Left renal cortex interstitium (tissue), 4 donors: ENCODE measurements at places on chromosomes 16 and 17.
A peak's percentile ranks its signal among the peaks of the same experiment; 100 is the strongest.

DNA sequence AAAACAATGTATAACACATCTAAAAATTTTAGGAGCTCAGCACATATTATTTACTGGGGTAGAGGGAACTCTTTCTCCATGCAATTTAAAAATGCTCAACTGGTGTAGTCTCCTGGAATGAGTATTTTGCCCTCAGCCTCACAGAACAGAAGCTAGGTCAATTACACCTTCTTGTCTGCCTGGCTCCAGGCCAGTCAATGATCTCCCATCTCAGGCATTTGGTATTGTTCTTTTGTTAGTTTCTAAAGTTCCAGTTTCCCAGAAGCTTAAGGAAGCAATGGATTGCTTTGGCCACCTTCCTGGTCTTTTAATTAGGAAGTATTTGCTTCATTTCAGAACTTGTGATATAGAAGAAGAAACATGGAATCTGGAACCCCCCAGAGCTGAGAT is 360.3 kb upstream of the ASIC2 start:
- DNase-seq: no peak

DNA sequence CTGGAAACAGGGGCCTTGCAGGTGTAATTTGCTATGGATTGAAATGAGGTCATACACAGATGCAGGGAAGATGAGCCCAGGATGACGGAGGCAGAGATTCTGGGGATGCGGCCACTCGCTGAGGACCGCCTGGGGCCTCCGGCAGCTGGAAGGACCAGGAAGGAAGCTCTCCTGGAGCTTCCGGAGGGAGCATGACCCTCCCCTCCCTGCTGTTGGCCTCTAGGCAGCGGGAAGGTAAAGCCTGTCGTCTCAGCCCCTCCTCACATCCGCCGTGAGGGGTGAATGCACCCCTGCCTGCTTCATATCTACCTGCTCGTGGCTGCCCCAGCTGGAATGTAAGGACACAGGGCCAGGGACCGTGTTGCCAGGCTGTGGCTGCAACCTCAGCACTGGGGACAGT is 29.1 kb upstream of the ZNF469 start:
- DNase-seq: no peak

DNA sequence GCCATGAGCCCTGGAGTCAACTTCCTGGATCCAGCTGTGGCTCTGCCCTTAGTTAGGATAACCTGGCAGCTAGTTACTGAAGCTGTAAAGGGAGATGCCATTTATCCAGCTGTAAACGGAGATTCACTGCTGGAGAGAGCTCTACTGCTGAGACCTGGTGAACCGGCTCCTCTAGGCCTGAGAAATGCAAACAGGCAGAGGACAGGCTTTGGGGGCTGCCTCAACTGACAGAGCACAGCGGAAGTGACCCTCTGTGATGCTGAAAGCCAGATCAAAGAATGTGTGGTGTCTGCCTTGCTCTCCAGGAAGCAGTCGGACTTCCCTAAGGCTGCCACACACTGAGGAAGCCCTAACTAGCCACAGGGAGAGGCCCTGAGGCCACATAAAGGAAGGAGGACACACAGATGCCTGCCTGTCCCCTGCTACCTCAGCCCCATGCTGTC is 21.9 kb upstream of the GPRC5C start:
- no peak for DNase-seq

- DNase-seq: no peak
Measured at GRCh38 chr16:14499110-14499509, 130.9 kb downstream of the PARN start.

GRCh38 chr16:47774661-47775060 is 313.5 kb downstream of the PHKB start:
- DNase-seq: no peak

DNA sequence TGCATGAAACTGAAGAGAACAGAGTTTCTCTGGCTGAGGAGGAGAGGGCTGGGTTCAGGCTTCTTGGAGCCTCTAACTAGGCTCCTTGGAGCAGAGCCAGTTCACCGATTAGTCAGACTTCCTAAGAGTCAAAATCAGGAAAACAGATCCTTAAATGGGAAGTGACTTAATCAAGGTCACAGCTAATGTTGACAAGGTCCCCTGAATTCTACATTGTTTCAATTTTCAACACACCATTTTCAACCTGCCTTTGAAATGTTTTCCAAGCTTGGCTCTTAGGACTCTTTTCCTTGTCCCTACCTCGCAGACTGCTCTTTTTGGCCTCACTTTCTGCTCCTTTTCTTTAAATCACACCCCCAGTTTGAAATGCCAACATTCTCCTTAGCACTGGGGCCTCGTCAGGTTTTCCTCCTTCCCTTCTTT is 16.3 kb downstream of the MYL4 start:
- DNase-seq: no peak

- DNase-seq: no peak
Measured at GRCh38 chr17:68595986-68596385, 5.2 kb downstream of the FAM20A start.

DNA sequence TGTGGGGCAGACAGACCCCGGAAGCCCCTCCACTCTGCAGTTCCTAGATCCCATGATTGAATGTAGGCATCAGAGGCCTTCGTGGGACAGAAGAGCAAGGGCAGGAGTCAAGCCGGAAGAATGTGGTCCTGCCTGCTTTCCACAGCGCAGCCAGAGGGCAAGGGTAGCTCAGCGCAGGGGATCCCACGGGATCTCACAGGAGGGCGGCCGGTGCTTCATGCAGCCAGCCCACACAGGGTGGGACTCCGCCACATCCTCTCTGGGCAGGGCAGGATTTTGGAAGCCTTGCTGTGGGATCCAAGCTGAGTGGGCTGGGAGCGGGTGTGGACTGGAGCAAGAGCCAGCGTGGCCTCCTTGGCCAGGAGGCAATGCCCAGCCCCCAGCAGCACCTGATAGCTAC is 13.0 kb downstream of the KATNB1 start:
- no peak for DNase-seq

DNA sequence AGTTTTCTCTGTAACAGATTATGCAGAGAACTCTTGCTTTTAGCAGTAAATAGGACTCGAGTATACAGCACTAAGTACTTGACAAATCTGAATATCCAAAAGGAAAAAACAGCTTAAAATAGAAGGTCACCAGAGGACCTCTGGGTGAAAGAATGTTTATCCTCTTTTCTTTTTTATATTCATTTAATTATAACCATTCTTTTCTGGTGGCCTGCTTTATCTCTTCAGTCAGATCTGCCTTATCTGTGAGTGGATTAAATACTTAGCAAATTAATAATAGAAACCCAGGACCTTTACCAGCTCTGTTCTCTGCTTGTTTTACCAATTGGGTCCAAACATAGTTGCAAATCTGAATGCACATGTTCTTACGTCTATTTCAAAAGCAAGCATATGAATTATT is 8.6 kb downstream of the DGKE start:
- no peak for DNase-seq

- DNase-seq: peak; percentile 67
Measured at GRCh38 chr17:21511363-21512195, 135.4 kb downstream of the KCNJ12 start.

DNA sequence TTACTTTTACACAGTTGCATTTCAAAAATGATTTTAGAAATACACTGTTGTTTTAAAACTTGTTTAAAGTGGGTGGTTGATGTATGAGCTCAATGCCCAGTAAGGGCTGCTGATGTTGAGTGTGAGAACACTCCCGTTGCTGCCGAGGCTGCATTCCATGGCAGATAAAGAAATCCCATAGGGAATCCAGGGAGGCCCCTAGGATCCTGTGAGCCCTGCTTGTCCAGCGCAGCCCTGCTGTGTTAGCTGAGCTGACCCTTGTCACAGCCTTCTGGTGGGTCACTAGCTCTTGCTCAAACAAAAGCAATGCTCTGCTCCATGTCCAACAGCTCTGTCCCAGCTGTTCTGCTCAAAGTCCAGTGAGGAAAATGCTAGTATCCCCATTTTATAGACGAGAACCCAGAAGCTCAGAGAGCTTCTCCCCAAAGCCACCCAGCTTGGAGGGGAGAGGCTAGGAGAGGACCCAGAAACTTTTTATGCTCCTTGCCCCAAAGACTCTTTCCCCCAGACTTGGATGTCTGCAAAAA is 18.6 kb upstream of the COL1A1 start:
- DNase-seq: no peak

DNA sequence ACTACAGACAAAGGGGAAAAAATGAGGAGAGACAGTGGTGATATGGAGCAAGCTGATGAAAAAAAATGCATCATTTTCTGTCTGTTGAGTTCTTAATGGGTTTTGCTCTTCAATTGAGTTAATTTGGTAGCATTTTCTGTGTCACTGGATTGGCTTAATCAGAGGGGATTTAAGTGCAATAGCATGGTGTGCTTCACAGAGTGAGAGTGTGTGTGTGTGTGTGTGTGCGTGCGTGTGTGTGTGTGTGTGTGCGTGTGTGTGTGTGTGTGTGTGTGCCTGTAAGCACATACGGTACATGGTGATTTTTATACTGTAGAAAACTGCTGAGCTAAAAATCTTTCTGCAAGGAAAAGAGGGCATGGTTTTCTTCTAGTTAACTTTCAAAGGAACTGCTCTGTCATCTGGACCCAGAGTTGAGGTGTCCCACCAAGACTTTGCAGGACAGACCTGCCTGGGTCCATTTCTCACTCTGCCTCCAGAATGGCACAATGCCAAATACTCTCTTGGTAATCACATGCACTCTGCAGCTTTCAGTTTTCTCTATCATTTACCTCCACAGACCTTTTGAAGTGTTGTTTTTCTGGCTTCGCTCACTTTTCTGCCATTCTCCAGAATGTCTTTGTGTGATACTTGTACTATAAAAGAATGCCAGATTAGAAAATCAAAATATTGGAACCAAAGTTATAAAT is 952.6 kb upstream of the SOX9 start:
- DNase-seq: no peak

GRCh38 chr17:16438173-16438556 is 22.8 kb downstream of the TRPV2 start:
- DNase-seq: no peak

DNA sequence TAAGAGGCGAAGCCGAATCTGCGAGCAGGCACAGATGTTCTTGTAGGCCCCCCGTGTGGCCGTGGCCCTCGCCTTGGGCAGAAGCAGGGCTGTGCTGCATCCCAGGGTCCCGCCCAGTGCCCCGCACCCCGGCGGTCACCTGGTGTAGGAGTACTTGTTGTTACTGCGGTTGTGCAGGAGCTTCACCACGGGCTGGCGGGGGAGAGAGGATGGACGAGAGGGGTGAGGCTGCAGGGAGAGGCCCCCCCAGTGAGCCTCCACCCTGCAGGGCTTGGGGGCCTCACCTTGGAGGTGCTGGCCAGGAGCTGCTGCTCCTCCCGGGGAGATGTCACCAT is 11.4 kb downstream of the ASPHD1 start:
- DNase-seq: no peak

- no peak for DNase-seq
Measured at GRCh38 chr16:51166541-51166940, 15.5 kb upstream of the SALL1 start.

DNA sequence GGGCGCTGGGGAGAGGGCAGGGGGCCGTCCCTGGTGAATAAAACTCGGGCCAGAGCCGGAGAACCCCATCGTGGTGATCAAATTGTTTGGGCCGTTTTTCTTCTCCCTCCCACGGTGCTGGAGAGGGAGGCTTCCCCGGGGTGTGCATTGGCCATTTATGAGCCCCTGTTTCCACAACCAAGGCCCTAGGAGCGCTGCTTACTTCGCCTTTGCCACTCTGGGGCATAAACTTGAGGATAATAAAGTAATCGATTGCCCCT is 544 bp downstream of the CCP110 start:
- no peak for DNase-seq

GRCh38 chr17:69213059-69213813 is 15.4 kb downstream of the ABCA10 start:
- no peak for DNase-seq
